ENCODE measurements at places on chromosomes 12 and 14. TPM values are rescaled to one million over a fixed set of nuclear protein-coding genes. Genes with fewer than 3 reads are reported as not detected.

PZP gene
- 0.06 TPM for total RNA-seq

PLEKHA5 gene
- 50.7 TPM for total RNA-seq

SLC38A6 gene
- total RNA-seq: 19.1 TPM

NELL2 gene
- 1.5 TPM for total RNA-seq

ASPG gene
- total RNA-seq: 0.33 TPM

SDR9C7 gene
- total RNA-seq: not detected

FGF6 gene
- not detected for total RNA-seq

DTX1 gene
- 6.0 TPM for total RNA-seq

CLEC14A gene
- 50.2 TPM for total RNA-seq

ASIC1 gene
- 0.66 TPM for total RNA-seq

KCNA5 gene
- 5.9 TPM for total RNA-seq

SOAT2 gene
- total RNA-seq: not detected

PMEL gene
- 0.66 TPM for total RNA-seq

C14orf39 gene
- 3.7 TPM for total RNA-seq

TGM1 gene
- total RNA-seq: 3.3 TPM

CMKLR1 gene
- 12.8 TPM for total RNA-seq

GLIPR1L2 gene
- total RNA-seq: 4.5 TPM

KRT6B gene
- not detected for total RNA-seq

CCND2 gene
- total RNA-seq: 113 TPM

TCL1A gene
- total RNA-seq: 0.99 TPM

KRT7 gene
- 0.83 TPM for total RNA-seq

RPL10L gene
- not detected for total RNA-seq

APOF gene
- total RNA-seq: not detected

GPR84 gene
- total RNA-seq: not detected

EAPP gene
- 32.4 TPM for total RNA-seq

REC8 gene
- total RNA-seq: 4.6 TPM

ANO4 gene
- total RNA-seq: not detected

CLEC9A gene
- total RNA-seq: 0.17 TPM

PAPLN gene
- 22.7 TPM for total RNA-seq

MYF5 gene
- total RNA-seq: not detected

NOVA1 gene
- 13.2 TPM for total RNA-seq

SMCO3 gene
- 0.23 TPM for total RNA-seq

MTERF2 gene
- 22.2 TPM for total RNA-seq

OR2AP1 gene
- total RNA-seq: not detected

TMX1 gene
- 17.6 TPM for total RNA-seq

ARG2 gene
- 14.9 TPM for total RNA-seq

KLRB1 gene
- total RNA-seq: 0.52 TPM

TBX5 gene
- total RNA-seq: 30.7 TPM

SERPINA3 gene
- total RNA-seq: 262 TPM

TSPAN19 gene
- not detected for total RNA-seq

CD163 gene
- total RNA-seq: 213 TPM

All from esophagus muscularis mucosa (tissue), 4 donors.